ENCODE measurements at places on chromosomes 1 and 21. TPM values are rescaled to one million over a fixed set of nuclear protein-coding genes. Genes with fewer than 3 reads are reported as not detected.

GRCh38 chr1:212507369-212507768 lies 74.6 kb downstream of the NENF start:
- no peak for DNase-seq

Gene CADM3
- total RNA-seq, result 12.9 TPM

GRCh38 chr1:234309598-234310459 lies 63.4 kb upstream of the COA6 start:
- no peak for DNase-seq

DNA sequence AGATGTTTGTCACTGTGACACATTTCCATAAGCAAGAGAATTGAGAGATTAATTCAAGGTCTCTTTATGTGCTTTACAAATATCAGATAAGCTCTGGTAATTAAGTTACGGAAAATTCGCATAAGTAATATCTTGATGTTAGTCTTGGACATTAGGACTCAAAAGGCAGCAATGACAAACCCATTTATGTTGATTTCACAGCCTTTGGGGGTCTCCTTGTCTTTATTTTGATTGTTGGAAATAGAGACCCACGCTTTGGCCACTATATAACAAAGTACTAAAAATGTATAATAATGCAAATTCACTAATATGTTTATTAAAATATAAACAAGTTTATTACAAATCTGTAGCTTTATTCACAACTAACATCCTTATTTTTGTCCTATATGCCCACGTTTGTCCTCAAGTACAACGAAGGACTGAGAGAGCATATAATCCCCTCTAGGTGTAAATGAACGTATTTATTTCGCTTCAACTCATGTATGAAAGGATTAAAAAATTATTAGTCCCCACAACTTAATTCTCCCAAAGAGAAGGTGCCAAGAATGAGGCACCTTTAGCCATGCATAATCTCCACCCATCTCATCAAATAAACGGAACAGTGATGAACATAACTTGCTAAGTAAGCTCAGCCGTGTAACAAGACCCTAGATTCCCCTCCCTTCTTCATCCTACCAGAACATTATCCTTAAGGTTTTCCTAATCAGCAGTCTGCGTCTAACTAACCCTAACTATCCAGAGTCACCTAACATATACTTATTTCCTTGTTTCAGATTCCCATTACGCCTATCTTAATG lies 1.6 kb upstream of the LAMC1 start:
- DNase-seq, result no peak

Gene GRHL3
- 0.47 TPM for total RNA-seq

GRCh38 chr1:28899267-28899666 lies 15.1 kb upstream of the EPB41 start:
- no peak for DNase-seq

- no peak for DNase-seq
Measured at GRCh38 chr1:206512058-206512850, 4.9 kb downstream of the RASSF5 start.

Gene MTARC2
- 27.7 TPM for total RNA-seq

DNA sequence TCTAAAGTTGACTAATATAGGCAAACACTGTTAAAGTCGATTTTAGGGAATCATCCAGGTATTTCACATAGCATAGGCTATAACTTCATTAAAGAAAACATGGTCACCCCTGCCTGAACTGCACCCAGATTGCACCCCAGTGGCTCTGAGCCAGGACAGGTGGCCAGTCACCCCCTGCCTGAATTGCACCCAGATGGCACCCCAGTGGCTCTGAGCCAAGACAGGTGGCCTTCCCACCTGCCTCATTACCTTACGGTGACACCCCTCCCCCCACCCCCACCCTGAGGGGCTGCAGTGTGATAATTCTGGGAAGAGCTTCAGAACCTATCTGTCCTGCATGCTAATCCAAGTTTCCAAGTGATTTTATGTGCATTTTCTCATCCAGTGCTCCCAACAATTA lies 78.9 kb downstream of the DSCAM start:
- DNase-seq, result no peak

DNA sequence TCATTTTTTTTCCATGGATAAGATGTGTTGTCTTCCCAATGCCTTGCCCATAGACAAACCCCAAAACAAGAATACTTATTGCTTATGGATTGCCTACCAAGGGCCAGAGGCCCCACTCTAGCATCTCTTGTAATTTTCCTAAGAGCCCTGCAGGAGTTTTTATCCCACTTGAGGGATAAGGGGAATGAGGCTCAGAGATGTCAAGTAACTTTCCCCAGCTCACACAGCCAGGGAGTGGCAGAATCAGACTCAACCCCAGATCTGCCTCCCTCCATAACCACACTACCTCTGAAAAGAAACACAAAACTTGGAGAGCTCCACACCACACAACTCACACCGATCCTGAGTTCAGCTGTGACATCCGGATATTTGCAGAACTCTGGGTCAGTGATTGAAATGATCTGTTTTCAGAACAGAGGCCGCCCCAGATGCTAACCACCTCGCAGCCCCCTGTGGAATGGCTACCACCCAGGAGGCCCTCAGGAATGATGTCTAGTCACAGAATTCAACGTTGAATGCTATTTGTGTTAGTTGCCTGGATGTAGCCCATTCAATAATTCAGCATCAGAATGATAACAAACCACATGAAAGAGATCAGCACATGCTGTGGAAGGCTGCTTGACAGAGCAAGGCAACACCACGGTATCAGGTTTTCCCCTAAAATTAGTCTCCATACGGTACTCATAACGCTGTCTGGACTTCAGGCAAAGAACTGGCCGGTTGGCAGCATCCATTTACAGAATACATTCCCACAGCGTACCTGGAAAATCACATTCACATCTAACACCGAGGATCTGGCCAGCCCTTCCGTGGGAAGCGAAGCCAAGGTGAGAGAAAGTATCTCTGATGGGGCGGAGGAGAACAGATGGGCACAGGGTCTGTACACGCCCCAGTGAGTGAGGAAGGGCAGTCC lies 231.9 kb downstream of the TOMM20 start:
- DNase-seq, result no peak

DNA sequence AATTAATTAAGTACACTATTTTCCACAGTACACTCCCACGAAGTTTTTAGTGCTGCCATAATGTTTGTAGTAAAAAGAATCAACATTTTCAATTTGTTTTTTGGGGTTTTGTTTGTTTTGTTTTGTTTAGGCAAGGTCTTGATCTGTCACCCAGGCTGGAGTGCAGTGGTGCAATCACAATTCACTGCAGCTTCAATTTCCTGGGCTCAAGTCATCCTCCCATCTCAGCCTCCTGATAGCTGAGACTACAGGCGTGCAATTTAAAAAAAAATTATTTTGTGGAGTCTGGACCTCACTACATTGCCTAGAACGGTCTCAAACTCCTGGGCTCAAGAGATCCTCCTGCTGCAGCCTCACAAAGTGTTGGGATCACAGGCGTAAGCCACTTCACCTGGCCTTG lies 11.4 kb downstream of the GLUL start:
- DNase-seq, result no peak

GRCh38 chr1:155093911-155094621 lies 15.4 kb downstream of the EFNA3 start:
- no peak for DNase-seq

Gene ADCY10
- 1.0 TPM for total RNA-seq

Gene KRTAP21-2
- not detected for total RNA-seq

DNA sequence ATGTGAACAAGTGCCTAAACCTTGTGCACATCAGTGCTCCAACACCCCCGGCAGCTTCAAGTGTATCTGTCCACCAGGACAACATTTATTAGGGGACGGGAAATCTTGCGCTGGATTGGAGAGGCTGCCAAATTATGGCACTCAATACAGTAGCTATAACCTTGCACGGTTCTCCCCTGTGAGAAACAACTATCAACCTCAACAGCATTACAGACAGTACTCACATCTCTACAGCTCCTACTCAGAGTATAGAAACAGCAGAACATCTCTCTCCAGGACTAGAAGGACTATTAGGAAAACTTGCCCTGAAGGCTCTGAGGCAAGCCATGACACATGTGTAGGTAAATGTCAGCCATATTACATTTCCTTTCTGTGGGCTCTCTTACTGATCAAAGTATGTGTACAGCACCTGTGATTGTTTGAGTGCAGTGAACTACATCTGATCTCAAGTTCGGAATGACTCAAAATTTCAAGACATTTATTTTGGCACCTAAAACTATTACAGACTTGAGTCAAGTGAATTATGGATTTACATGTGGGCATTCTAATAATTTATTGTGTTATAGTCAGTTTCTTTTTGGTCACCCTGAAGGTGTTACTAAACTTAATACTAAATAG lies 196.5 kb downstream of the TPR start:
- no peak for DNase-seq

DNA sequence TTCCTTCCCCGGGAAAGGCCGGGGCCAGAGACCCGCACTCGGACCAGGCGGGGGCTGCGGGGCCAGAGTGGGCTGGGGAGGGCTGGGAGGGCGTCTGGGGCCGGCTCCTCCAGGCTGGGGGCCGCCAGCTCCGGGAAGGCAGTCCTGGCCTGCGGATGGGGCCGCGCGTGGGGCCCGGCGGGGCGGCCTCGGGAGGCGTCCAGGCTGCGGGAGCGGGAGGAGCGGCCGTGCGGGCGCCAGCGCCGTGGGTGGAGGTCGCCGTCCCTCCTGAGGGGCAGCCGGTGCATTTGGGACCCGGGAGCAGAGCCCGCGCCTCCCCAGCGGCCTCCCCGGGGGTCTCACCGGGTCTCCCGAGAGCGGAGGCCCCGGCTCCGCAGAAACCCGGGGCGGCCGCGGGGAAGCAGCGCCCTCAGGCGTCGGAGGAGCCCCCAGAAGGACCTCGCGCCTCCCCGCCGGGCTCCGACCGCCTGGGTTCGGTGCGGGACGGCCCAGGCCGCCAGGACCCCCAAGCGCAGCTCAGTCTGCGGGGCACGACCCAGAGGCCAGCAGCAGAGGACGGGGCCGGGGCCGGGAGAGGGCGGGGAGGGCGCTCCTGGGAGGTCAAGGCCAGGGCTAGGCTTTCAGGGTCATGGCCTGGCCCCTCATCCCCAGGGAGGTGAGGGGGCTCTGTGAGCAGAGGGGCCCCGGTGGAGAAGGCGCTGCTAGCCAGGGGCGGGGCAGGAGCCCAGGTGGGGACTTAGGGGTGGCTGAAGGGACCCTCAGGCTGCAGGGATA lies 7.2 kb upstream of the SLX9 start:
- DNase-seq, result no peak

GRCh38 chr1:54884135-54884586 lies 2.8 kb downstream of the DHCR24 start:
- no peak for DNase-seq

DNA sequence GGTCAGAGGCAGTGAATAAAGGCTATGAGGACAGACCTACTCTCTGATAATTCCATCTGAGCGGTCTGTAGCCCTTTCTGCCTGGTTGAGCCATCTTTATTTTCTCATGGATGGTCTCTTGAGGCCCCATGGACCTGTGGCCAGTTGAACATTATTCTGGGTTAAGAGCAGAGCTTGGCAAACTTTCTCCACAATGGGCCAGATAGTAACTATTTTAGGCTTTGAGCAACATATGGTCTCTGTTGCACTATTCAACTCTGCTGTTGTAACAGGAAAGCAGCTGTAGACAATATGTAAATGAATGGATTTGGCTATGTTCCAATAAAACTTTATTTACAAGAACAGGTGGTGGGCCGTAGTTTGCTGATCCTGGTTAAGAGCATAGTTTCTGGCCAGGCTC lies 62.7 kb downstream of the KAZN start:
- no peak for DNase-seq

Gene KRTAP10-1
- total RNA-seq, result not detected

DNA sequence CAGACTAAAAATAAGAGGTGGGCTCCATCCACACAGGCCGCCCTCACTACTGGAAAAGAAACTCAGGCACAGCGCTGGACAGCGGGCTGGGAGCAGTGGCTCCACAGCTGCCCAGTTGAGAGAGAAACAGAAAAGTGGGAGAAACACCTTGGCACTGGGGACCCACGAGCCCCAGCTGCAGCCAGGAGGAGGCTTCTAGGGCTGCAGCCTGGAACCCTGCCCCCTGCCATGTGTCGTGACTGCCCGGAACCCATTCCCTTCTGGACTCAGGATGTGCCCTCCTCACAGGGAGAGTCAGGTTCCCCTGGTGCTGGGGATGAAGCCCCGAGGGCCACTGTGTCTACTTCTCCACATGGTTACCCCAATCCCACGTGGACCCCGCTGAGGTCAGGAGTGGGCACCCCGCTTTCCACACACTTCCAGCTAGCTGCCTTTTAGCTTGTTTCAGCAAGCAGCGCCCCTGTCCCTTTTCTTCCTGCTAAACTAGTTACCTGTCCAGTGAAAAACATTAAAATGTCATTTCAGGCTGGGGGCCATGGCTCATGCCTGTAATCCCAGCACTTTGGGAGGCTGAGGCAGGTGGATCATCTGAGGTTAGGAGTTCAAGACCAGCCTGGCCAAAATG lies 35.9 kb downstream of the PARP1 start:
- no peak for DNase-seq

GRCh38 chr1:228268881-228269265 lies 61.0 kb downstream of the OBSCN start:
- no peak for DNase-seq

- no peak for DNase-seq
Measured at GRCh38 chr1:85311818-85312217, 35.4 kb upstream of the BCL10 start.

- DNase-seq, result no peak
Measured at GRCh38 chr21:32613436-32614043, 1.4 kb upstream of the CFAP298 start.

Gene LMO4
- 51.4 TPM for total RNA-seq

- DNase-seq, result no peak
Measured at GRCh38 chr1:61079296-61079897, 3.0 kb upstream of the NFIA start.

GRCh38 chr1:32332290-32333079 lies 3.5 kb downstream of the MARCKSL1 start:
- DNase-seq, result no peak

Gene TLR5
- 12.6 TPM for total RNA-seq

Gene LORICRIN
- not detected for total RNA-seq

Gene ICOSLG
- 9.1 TPM for total RNA-seq

GRCh38 chr21:17495680-17496079 lies 17.2 kb upstream of the CXADR start:
- DNase-seq, result no peak

DNA sequence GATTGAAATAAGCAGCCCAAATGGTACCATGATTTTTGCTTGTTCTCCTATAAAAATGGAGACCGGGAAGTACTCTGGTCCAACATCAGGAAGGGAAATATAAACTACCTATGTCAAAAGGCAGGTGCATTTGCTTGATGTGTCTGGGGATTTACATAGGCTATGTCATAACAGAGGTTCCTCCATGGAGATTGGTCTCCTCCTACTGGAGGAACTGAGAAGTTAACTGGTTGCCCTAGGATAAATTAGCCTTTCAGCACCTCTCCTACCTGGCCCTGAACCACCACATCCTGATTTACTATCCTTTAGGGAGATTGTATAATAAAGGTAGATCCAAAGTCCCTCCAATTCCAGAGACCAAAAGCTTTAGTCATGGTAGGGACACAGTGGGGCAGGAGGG lies 1109.3 kb upstream of the B3GALT2 start:
- DNase-seq, result no peak

DNA sequence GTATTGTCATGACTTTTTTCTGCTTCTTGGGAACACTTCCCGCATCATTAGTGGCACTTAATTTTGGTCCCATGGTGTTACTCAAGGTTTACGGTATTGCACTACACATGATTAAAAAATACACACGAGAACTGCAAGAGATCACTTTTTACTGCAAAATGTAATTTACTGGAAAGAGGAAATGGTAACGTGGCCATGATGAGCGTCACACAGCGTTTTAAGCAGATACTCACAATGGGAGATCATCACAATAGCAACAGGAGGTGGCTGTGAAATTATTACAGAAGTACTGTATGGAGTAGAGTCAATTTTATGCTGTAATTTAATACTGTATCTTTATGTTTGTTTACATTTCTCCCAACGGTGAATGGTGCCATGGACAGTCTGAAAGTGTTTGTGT lies 1510.3 kb downstream of the AMY1C start:
- DNase-seq, result no peak

All from omental fat pad (tissue), 4 donors.